Activated T-cell treated with anti-CD3 and anti-CD28 coated beads, Interleukin-2, amount 50 U/mL, for 72 hours (primary cell): ENCODE measurements at places on chromosomes 7 and 10. TPM values are rescaled to one million over a fixed set of nuclear protein-coding genes. Genes with fewer than 3 reads are reported as not detected.

ACTR3C gene
- total RNA-seq: 6.3 TPM

GRID1 gene
- not detected for total RNA-seq

EPHB6 gene
- 13.6 TPM for total RNA-seq

- DNase-seq: no peak
These were observed 644.4 kb downstream of the GRM8 start for GRCh38 chr7:126608339-126608776.

GRCh38 chr10:84114088-84114667, 25.1 kb upstream of the GHITM start:
- no peak for DNase-seq

GRCh38 chr7:34762764-34763163, 104.7 kb downstream of the NPSR1 start:
- no peak for DNase-seq

DNA sequence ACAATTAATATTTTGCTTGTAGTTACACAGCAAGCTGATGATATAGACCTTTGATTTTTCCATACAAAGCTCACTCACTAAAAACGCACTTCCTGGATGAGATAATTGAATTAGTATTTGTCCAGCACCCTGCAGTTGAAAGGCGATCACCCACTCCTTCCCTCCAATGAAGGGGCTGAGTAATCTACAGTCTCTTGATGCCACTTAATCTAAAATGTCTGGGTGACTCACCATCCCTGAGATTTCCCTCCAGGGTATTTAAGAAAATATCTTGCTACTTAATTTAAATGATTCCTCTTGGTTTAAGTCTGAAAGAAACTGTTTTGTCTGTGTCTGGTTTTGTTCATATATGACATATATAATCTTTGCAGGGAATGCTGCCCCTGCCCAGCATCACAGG, 515.3 kb downstream of the GRID1 start:
- no peak for DNase-seq
